CD4-positive, alpha-beta T cell treated with Interleukin-1 beta for 1 hour (primary cell): ENCODE measurements at places on chromosomes 3 and 15.
A peak's percentile ranks its signal among the peaks of the same experiment; 100 is the strongest.

DNA sequence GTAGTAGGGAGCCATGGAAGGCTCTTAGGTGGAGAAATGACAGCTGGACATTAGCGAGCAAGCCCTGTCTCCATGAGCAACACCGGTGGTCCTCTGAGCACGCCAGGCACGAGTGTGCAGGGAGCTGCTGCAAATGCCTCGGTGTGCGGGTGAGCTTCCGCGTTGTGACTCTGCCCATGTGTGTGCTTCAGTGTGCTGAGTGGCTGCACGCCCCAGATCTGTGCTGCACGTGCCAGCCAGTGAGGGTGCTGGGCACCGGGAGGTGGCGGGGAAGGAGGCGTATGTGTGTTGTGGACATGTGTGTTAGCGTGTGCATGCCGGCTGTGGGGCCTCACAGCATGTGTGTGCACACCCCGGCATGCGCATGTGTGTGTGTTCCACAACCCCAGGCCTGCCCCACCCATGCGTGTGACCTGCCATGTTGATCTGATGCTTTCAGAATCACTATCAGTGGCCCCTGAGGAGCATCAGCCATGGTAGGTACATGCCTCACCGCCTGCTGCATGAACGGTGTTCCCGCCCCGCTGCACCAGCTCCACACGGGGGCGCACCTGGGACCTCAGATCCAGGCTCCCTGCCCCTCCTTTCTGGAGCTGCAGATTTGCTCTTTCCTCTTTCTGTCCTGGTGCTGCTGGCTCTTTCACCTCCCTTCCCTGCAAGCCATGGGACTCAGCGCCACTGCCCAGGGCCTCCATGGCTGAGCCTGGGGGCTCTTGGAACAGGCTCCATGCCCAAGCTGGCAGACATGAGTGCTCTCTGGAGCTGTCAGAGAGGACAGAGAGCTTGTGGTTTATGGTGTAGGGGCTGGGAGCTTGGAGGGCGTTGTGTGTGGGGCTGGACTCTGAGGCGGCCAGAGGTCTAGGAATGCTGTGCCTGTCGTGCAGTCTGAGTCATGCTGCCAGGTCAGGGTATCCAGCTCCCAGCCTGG, 169.4 kb downstream of the TBC1D2B start:
- DNase-seq = no peak

- no peak for DNase-seq
Measured at GRCh38 chr3:25037049-25037547, 391.0 kb upstream of the RARB start.

GRCh38 chr15:44102675-44103254, 92.3 kb downstream of the FRMD5 start:
- DNase-seq = no peak

- no peak for DNase-seq
Measured at GRCh38 chr3:113214917-113215595, 3.7 kb downstream of the BOC start.

GRCh38 chr15:65085990-65086679, 9.6 kb downstream of the KBTBD13 start:
- DNase-seq = no peak

DNA sequence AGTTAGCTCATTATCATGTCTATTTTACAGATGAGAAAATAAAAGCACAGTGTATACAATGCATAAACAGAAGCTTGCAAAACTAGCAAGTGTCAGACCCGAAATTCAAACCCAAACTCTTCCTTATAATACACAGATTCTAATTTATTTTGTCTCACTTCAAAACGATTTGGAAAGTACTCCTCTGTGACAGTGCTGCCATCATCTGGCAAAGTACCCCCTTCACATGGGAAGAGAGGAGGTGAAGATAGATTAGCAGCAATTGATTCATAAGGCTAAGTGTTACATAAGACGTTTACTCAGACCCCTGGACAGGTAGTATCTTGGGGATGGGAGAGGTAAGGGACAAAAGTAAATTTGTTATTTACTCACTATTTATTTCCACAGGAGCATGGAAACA, 744.0 kb upstream of the SGO1 start:
- DNase-seq = no peak

DNA sequence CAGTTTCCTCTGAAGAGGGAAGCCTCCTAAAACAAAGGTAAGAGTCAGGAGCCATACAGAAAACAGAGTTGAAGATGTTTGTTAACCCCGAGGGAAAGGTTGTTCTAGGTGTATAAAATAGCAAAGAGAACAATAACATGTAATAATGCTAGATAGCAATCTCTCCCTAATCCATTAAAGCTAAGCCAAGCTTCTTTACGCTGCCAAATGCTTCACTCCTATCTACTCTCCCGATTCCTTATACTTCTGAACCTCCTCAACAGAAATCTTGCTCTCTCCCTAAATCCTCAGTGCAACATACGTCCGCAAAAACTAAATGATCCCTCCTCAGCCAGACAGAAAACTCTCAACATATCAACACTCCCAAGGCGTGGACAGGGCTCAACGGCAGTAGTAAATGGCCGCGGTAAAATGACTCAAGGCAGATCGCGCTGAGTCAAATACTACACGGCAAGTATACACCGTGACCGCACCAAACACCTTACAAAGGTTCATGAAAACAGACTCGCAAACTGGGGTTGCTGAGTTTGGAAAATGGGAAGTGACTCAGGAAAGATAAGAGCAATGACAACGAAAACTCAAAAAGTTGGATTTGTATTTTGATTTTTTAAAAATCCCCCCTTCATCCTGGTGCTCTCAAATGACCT, 682 bp downstream of the CLDND1 start:
- peak; percentile 45 for DNase-seq

DNA sequence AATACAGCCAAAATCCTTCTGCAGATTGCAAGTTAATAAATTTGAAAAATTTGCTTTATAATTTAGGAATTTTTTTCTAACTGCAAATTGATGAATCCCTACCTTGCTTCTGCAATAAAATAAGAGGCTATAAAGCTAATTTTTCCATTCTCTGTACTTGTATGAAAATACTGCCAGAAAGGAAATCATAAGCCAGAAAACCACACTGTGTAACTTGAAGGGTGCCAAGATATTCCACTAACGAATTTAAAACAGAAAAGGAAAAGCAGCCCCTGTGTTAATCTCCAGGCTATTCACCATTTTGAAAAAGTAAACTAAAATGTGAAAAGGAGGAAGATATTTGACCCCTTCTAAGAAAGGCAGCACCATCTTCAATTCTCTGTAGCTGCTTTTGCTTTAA, 557.9 kb upstream of the ZNF385D start:
- DNase-seq = no peak

DNA sequence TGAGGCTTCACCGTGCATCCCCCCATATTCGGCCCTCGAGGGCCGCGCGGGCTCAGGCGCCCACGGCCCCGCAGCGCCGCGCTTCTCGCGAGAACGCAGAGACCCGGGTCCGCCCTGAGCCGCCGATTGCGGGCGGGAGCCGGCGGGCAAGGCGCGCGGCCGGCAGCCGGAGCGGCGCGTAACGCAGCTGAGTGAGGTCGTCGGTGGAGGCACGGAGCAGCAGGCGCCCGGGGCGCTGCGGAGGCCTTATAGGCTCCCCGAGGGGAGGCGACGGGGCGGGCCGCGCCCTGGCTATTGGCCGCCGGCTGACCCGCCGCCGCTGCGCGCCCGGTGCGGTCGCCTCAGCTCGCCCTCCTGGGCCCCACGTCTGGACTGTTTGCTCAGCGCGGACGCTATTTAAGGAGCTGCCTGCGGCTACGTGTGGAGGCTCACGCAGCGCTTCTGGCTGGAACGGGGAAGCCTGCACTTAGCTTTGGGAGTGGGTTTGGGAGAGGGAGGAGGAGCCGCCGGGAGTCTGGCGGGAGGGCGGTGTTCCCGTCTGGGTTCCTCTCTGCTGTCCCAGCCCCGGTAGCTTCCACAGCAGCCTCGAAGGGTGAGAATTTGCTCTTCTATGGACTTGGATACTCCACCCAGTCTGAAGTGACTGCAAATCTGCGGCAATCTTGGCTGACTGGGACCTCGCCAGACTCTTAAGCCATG, at the start of gene PLOD2:
TSS of gene PLOD2 (minus strand) at position 221 of the 699 bp plus-strand sequence. CDS start at position 26, 195 bp downstream.
- no peak for DNase-seq

DNA sequence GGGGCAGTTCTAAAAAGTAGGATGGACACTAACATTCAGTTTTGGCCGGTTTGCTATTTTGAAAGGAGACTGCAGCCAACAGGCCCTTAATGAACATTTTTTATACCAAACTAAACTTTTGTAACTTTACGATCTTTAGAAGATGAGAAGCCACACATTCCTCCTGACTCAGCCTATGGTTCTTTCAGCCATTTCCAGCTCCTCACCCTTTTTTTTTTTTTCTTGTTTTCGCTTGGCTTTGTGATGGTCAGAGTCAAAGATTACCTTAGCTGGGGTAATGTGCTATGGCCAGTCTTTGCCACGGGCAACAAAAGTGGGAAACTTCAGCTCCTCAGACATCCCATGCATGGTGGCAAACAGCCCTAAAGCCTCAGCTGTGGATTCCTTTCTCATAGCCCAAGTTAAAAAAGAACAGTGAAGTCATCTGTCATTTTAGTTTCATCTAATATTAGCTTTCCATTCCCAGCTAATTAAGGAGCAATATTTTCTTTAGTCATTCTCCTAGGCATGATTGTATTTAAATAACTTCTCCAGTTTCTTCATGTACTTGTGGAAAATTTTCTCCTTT, 368.7 kb downstream of the MFSD1 start:
- DNase-seq = no peak

DNA sequence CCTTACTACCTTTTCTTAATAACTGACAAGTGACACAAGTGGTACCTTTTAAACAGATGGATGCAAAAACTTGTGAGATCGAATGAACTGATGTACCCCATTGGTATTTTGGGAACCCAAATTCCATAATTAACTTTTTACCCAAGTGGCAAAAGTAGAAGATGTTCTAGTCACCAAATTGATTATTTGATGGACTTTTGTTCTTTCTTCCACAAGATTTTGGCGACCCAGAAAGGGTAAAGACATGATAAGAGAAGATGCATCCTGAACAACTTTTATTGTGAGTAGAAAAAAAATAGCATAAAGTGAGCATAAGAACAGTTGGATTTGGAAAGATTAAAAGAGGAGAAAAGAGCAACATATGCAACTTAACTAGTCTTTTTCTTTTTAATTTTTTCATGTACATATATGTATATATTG, 159.5 kb downstream of the TIGIT start:
- no peak for DNase-seq

GRCh38 chr15:27238209-27238608, 267.2 kb downstream of the GABRG3 start:
- DNase-seq = no peak

DNA sequence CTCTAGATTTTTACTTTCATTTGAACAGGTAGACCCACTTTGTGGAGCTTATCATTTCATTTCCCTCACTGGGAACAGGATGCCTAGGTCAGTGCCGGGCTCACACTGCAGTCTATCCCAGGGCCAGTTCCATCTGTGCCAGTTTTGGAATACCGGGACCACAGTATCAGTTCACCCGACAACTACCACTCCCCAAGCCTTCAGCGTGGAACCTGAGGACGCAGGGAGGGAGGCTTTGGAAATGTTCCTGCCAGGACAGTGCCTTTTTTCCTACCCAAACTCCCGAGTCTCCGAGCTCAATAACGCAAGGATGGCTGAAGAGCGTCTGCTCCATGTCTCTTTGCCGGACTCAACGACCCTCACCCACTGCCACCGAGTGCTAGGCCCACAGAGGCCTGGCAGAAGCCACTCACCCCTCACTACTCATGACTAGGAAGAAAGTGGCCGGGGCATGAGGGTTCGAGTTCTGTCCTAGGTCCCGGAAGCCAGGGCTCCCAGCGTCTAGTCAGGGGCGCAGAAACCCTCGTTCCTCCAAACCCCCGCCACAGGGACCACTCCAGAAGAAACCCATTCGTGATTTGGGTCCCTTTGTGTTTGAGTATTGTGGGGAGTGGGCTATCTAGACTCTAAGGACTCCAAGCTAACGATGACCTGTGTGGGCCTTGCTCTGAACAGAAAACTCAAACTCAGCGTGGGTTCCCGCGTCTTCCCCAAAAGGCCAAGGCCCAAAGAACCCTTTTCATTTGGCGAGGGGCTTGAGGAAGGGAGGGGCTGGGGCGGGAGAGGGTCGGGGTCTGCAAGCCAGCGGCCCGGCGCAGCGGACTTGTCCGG, 11.4 kb downstream of the ZIC1 start:
- DNase-seq = no peak

- peak; percentile 60 for DNase-seq
Measured at GRCh38 chr15:84878504-84878903, 6.0 kb upstream of the SLC28A1 start.

- DNase-seq = no peak
Measured at GRCh38 chr3:50138266-50139200, 16.6 kb upstream of the SEMA3F start.

DNA sequence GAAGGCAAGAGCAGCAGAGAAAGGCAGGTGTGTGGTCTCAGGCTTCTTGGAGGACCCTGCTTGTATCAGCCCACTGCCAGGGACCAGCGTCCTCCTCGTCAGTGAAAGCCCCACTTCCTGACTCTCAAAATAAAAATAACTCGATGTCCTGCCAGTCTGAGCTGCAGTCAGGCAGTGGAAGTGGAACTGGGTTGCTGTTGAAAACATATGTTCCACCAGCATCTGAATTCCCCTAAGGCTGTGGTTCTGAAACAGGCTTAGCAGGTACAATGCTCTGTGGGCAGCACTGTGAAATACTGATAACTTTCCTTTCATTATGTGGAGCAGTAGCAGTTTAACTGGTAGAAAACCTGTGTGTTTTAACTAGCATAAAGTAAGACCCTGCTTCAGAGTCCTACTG, 121.6 kb upstream of the EIF1B start:
- DNase-seq = no peak

- no peak for DNase-seq
Measured at GRCh38 chr3:123818921-123819429, 65.2 kb downstream of the MYLK start.

DNA sequence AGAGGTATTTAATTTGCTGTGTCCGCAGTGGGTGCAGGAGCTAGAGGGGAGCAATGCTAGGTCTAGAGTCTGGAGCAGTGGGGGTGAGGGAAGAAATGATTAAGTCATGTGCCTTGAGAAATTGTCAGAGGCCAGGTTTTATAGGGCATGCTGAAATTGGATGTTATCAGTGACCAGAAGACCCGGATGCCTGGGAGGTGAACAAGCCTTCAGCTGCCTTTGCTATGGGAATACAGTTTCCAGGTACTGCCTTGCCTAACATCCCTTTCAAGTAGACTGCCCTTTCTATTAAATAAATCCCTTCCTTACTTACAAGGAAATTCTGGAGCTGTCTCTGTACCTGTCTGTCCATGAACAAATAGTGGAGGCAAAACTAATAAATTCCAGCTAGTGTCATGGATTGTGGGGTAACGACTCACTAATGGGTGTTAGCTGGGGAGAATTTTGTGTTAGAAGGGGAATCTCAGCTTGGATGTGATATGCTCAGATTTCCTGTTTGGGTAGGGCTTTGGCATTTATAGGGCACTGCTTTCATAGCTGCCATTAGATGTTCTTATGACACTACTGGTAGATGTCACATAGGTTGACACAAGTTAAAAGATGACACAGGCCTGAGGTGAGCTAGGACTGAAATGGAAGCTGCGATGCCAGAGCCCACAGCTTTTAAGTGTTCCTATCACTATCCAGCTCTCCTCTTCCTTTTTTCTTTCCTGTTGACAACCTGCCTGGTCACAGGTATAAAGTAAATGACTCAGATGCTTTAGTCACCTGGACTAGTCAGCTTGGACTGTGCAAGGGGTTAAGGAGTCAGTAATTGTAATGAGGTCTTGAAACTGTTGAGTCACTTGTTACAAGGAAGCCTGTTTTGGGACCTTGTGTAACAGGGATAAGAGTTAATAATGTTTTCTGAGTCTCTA, 21.3 kb downstream of the CHD2 start:
- DNase-seq = no peak
